NCI-H1417 treated with DMSO at 0.1 percent for 48 hours (cell line): ENCODE measurements at places on chromosomes 6 and 20.

GRCh38 chr20:19212469-19212815 is at the start of gene SLC24A3:
TSS of gene SLC24A3 (plus strand) at chr20:19212642.
- DNase-seq, result no peak

- no peak for DNase-seq
Observed at GRCh38 chr6:83083476-83083875, 16.0 kb downstream of the DOP1A start.

DNA sequence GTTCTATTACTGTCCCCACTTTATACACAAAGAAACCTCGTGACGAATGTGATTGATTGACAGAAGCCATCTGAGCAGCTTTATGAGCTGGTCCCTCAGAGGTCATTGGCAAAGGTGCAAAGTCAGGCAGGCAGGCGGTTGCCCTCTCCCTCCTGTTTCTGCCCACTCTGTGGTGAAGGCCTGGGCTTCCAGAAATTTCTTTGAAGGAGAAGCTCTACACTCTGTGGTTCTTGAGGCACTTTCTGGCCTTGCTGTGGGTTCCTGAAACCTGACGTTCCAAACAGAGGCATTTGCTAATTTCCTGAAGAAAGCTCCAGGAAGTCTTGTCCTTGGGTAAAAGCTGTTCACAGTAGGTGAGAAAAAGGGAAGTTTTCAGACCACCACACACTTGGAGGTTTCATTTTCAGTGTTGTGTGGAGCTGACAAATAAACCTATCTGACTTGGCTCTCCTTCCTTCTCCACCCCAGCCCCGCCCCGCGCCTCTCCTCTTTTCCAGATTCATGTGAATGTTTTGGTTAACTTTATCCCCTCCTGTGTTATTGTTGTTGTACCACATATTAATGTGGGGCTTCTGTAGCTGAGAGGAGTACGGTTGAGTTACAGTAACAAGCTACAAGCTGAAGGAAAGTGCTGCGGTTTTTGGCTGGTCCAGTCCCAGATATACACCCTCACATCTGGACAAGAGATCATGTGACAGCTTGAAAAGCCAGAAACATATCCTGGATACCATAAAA is 274.1 kb downstream of the CLIC5 start:
- DNase-seq, result no peak

DNA sequence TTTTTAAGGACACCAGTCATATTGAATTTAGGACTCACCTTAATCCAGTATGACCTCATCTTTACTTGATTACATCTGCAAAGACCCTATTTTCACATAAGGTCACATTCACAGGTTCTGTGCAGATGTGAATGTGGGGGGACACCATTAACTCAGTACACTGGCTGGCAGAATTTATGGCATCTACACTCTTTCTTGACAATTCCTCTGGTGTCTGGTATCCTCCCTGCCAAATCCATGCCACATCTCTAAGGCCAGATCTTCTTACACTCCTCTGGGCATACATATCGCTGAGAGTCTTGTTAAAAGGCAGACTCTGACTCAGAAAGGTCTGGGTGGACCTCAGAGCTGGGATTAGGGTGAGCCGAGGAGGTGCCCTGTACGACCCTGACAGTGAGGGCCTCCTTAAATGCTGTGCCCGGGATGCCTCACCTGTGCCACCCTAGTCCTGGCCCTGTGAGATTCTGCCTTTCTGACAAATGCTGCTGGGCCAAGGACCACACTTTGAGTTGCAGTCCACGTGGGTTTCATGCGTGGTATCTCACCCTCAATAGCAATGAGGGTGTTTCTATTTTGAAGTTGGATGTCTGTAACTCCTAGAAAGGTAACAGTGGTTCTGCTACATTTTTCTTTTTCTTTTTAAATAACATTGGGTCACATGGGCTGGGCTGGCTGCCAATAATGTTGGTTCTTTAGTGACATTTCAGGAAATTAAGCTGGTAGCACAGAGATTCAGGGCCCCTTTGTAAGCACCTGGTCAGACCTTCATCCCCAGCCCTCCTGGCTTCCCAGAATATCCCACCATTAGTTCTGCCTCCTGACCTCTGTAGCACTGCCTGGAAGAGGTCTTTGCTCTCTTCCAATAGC is 17.2 kb upstream of the LRRN4 start:
- no peak for DNase-seq

DNA sequence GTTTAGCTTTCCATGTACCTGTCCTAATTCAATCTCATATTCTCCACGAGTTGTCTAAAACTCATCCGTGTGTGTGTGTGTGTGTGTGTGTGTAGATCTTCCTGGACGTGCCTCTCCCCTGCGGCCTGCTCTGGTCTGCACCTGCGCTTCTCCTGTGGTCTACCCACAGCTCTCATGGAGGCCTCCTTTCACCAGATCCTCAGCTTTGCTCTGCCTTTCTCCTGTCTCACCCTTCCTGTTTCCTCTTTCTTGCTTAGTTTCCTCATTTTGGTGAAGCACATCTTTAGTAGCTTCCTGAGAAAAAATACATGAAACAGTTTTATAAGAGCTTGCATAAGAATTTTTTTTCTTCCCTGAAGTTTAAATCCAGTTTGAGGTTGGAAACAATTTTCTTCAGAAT is 18.1 kb downstream of the SLX4IP start:
- DNase-seq, result no peak

DNA sequence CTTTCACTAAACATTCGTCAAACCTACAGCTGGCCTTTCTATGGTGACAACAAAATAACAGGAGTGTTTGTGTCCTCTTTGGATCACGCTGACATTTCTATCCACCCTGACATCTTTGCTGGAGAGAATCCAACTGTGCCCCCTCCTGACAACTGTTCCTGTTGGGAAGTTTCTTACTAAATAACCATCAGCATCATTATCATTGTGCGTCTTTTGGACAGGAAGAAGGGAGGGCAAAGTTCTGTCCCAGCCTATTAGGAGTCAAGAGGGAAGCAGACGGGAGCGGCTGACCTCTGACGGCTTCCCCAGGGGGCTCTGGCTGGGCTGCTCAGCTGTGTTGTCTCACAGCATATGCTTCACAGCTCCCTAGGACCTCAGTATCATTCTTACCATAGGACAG is 195.9 kb upstream of the SULF2 start:
- DNase-seq, result no peak

DNA sequence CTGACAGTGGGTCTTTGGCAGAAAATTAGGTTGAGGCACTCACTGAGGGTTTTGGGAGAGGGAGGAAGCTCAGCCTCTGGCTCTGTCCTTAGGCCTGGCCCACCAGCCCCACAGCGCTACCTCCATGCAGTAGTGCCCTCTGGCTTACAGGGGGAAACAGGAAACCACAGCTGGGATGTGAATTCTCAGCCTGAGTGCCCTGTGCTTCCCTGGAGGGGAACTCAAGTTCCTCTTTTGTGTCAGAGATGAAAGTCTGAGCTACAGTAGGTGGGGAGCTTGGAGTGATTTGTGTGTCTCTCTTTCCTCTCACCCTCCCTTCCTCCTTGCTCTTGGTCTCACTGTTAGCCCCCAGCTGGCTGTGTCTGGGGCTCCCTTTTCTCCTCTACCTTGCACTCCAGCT is 48.2 kb upstream of the BLCAP start:
- no peak for DNase-seq

- no peak for DNase-seq
Observed at GRCh38 chr6:85005494-85005893, 241.1 kb upstream of the TBX18 start.

DNA sequence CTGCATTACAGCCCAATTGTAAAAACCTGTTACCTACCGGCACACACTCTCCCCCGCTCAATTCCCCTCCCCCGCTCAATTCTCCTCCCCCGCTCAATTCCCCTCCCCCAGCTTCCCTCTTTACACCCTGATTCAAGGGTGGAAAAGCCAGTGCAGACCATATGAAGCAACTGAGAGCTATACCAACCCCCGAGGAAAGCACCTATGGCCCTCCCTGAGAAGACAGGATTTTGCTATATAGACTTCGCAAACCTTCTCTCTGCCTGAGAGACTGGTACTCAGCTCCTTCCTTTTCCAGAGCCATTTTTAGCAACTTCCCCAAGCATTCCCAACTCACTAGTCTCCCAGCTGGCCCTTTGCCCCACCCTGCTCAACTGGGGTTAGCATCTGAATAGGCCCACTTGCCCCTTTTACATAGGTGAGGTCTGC is 7.6 kb downstream of the GNAS-AS1 start:
- DNase-seq, result no peak

GRCh38 chr6:129475477-129476247 is 234.3 kb downstream of the ARHGAP18 start:
- DNase-seq, result no peak
